Effector memory CD4-positive, alpha-beta T cell (primary cell): ENCODE measurements at places on chromosomes 2 and 18.

DNA sequence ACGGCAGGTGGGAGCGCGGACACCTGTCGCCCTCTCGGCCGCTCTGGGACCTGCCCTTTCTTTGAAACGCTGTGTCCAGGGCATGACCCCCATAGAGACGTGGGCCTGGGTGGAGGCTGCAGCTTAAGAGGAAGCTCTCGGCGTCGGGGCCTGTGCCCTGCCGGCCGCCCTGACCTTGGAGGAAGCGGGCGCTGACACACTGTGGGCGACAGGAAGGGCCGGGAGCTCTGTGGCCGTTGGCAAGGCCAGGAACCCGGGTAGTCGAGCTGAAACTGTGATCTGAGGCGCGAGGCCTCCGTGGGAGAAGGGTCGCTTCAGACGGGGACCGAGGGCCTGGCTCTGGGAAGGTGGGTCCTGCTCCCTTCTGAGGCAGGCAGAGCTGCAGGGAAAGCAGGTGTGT, 28.2 kb downstream of the KCNG2 start:
- no peak for DNase-seq

DNA sequence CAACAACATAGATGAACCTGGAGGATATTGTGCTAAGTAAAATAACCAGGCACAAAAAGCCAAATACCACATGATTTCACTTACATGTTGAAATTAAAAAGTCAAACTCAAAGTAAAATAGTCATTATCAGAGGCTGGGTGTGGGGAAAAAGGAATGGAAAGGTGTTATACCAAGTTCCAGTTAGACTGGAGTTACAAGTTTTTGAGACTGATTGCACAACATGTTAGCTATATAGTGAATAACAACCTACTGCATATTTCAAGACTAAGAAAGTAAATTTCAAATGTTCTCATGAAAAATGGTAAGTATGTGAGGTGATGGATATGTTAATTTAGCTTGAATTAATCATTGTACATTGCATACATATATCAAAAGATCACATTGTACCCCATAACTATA, 116.8 kb upstream of the HNMT start:
- no peak for DNase-seq

DNA sequence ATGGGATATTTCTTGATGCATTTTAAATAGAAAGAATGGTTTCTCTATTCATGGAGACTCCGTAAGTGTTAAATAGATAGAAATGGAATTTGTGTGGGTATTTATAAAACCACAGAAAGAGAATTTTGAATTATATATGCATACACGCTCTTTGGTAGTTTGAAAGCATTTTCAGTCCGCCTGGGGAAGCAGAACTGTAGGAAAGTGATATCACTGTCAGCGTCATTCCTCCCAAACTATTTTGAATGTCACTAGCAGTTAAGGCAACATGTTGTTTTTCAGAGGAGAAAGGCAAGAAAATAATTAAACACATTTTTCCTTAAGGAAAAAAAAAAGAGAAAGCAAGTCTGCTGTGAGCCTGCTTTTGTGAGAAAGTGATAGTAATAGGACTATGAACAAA, 8.7 kb upstream of the ERMN start:
- DNase-seq, result no peak

DNA sequence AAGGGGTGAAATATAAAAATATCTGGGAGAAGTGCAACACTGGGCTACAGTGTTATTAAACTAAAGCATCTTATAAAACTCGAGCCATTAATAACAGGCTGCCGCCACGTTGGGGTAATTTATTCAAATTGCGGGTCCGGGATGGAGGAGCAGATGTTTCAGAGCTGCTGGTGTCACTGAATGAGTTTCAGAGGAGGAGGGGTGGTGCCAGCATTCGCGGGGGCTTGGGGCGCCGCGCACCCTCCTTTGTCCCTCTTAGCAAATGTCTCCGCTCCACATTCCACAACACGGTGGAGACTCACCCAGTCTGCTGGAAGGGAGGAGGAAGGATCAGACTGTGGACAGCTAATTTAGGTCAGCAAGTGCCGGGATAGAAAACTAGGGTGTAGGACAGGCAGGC, 260.5 kb downstream of the CELF4 start:
- no peak for DNase-seq

- no peak for DNase-seq
These were observed 35.1 kb downstream of the DCDC2C start for GRCh38 chr2:3738454-3738853.

- no peak for DNase-seq
These were observed 225.7 kb upstream of the TNP1 start for GRCh38 chr2:217085543-217085942.

- peak; percentile 0 for DNase-seq
These were observed 274.8 kb upstream of the SLC39A10 start for GRCh38 chr2:195382186-195382585.

GRCh38 chr2:240319855-240320203, 115.6 kb upstream of the GPC1 start:
- no peak for DNase-seq

DNA sequence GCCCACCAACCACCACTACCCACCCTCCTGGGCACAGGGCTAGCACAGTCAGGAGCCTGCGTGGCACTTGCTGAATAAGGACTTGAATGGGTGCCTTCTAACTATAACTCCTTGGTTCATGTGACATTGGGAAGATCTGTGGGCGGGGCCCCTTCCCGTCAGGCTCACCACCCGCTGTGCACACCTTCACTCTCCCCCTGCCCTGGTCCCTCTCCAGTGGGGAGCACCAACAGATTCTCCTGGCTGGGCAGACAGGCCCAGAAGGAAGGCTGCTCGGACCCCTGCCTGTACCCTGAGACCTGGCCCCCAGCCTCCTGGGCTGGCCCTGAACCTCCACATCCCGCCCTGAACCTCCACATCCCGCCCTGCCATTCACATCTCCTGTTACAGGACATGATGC, 33.4 kb upstream of the POMC start:
- no peak for DNase-seq

DNA sequence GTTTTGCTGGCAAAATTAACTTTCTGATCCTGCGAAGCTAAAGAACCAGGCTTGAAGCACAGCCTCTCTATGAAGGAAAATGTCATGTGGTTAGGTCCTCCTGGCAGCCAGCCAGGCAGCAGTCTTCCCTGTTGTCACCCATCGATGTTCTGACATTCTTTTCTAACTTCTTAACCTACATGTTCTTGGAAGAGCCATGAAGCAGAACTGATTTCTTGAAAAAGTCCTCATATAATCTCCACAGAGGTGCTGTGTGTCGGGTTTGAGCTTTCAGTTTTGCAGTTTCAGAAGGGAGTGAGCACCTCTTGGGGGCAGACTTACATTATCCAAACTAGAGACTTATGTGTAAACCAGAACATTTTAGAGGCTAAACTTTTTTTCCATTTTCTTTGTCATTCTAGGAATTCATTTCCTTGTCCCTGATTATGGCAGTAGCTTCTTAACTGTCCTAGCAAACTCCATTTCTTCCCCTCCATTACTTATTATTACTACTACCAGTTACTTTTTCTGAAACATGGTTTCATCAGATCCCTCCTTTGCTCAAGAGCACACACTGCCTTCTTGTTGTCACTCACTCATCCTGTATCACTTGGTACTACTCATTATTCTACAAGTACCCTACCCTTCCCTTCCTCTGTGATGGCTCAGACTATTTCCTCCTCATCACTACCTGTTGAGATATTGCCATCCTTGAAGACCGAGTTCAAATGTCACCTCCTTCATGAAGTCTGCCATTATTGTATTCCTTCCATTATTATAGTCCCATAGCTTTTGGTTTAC, 31.1 kb downstream of the DOK1 start:
- DNase-seq, result no peak

- no peak for DNase-seq
These were observed 25.0 kb downstream of the MPPE1 start for GRCh38 chr18:11883153-11883552.

DNA sequence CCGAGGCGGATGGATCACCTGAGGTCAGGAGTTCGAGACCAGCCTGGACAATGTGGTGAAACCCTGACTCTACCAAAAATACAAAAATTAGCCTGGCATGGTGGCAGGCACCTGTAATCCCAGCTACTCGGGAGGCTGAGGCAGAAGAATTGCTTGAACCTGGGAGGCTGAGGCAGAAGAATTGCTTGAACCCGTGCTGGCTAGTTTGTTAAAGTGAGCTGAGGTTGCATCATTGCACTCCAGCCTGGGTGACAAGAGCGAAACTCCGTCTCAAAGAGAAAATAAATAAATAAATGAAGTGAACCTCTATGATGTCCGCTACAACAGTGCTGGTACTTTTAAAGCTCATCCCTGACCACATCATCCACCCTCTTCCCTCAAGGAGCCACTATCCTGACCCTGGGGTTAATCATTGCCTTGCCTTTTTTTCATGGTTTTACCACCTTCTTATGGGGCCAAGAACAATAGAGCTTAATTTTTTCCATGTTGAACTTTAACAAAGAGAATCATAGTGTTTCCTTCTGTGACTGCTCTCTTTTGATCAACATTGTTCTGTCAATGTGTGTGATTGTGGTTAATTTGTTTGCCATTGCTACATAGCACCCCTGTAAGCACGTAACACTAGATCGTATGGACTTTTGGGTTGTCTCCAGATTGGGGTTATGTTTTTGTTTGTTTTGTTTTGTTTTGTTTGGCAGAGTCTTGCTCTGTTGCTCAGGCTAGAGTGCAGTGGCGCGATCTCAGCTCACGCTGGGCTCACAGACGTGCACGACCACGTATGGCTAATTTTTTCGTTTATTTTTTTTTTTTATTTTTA, 17.1 kb upstream of the ATRAID start:
- no peak for DNase-seq

DNA sequence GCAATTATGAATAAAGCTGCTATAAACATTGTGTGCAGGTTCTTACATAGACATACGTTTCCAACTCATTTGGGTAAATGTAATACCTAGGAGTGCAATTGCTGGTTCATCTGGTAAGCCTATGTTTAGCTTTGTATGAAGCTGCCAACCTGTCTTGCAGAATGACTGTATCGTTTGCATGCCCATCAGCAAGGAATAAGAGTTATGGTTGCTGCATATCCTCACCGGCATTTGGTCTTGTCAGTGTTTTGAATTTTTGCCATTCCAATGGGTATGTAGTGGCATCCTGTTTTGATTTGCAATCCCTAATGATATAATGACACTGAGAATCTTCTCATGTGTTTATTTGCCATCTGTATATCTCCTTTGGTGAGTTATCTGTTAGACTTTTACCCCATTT, 20.7 kb downstream of the CCDC150 start:
- no peak for DNase-seq

DNA sequence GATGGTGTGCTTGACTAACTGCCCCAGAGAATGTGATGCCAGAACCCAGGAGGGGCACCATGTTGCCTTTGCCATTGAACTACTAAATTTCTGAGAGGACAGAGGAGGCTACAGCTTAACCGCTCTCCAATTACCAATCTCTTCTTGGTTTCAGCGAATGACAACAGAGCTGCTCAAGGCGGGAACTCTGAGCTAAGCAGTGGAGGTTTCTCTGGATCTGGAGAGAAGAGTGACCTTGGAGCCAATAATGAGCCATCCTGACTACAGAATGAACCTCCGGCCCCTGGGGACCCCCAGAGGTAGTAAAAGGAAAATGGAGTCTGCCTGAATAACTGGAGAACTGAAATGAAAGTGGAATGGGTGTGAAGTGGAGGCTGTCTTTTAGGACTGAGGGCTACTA, 53.2 kb downstream of the DIS3L2 start:
- no peak for DNase-seq

DNA sequence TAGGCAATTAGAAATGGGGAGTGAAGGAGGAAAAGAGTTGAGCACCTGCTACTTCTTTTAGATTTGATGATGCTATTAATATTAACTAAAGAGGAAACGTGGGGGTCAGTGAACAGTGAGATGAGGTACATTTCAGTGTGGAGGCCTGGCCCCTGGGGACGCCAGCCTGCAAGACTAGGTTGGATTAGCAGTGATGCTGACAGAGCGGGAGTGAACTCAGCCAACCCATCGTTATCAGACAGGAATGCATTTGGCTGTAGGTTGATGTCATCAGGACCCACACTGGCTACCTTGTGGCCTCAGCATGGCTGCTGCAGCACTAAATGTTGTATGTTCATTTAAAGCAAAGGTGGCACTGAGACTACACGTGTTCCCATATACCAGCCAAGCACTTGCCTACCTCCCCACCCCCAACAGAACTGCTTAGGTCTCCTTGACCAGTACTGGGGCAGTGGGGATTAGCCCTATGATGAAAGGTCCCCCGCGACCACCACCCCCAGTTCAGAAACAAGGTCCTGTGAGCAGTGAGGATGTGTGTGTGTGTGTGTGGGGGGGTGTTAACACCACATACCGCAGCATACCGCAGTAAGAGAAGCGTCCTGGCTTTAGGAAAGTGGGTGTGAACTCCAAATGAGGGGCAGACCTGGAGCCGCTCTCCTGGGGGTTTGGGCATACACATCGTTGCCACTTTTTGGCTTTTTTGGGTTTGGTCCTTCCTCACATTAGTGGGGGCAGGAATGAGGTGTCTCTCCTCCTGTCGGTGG, 26.0 kb downstream of the DGKD start:
- no peak for DNase-seq

GRCh38 chr2:25276569-25277465, 64.9 kb downstream of the DNMT3A start:
- DNase-seq, result peak; percentile 62

GRCh38 chr18:63987743-63988142, 17.9 kb downstream of the SERPINB8 start:
- DNase-seq, result no peak

- DNase-seq, result no peak
These were observed 57.3 kb upstream of the PSMD14 start for GRCh38 chr2:161250864-161251436.

DNA sequence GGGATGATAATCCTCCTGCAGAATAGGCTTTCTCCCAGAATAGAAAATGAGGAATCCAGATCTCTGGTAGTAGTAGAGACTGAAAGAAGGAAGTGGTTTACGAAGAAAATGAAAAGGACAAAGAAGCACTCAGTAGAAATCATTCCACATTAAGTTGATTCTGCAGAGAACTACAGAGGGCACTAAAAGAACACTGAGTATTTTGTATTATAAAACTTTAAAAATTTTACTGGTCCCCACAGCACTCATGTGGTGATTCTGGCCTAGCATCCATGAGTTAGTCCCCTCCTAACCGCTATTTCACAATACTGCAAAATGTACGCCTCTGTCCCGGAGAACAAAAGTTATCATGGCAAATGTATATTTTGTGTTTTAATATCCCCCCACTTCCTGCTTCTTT, 42.9 kb upstream of the SLC35F5 start:
- no peak for DNase-seq

DNA sequence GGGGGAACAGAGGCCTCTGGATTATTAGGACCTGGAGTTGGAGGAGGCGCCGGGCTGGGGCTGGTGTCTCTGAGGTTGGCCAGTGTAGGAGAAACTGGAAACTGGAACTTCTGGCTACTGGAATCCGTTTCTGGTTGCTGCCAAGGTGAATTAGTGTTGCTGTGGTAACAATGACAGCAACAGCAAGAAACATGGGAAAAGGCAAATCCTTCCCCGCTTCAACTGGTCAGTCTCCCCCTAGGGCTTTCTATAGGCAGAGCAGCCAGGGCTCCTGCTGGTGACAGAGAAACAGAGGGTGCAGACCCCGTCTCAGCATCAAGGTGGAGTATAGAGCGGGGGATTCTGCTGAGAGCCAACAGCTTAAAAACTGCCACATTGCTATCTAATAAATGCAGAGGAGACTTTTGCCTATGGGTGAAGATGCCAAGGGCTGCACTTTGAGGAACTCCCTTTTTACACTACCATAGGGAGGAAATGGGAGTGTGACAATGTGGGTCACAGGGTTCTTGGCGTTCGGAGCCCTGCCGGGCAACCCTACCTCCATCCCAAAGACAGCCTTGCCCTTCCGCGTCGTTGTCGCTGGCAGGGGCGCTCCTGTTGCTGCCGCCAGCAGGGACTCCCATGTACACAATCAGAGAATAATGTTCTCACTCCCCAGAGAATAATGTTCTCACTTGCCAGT, 81.4 kb upstream of the CABLES1 start:
- no peak for DNase-seq

- peak; percentile 68 for DNase-seq
These were observed 11.8 kb downstream of the GAREM2 start for GRCh38 chr2:26184555-26185303.
